GM18507 (cell line): ENCODE measurements at places on chromosomes 1 and 21.

DNA sequence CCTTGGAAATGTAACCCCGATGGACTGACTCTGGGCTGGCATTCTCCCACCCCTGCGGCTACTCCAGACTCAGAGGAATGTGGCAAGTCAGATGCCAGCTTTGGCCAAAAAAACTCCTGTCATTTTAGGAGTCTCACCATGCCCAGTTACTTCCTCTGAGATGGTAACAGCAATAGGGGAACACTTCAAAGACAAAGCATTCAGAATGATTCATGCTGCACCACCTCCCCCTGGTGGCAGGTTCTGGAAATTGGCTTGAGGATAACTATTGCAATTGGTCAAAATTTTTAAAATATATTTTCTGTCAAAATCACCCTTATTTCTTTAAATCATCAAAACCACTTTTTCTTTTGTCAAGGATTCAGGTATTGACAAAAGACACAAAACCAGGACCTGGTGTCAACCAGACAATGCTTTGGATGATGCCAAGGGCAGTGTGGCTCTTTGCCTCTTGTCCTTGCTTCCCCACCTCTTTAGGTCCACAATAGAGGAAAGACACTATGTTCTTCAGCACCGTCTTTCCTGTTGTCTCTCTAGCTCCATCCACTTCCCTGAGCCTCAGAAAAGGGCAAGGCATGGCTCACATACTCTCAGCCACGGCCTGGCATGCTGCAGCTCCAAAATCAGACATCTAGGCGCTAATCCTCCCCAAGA is 9.9 kb upstream of the CDCA8 start:
- DNase-seq: peak; percentile 46

DNA sequence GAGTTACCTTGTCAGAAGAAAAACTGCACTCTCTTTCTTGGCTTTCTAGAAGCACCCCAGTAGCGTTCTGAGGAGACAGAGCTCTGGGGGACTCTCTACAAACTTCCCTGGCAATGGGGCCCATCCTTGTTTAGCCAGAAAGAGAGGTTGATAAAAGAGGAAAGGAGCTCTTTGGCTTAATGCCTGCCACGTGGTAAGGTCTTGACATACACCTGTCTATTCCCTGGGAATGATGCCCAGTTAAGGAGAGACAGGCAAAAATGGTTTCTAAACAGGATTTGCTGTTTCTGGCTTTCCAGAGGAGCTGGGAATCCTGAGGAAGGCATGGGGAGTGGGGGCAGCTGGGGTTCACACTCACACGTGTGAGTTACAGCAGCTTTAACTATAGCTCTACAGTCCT is 30.2 kb upstream of the IL20 start:
- DNase-seq: no peak

DNA sequence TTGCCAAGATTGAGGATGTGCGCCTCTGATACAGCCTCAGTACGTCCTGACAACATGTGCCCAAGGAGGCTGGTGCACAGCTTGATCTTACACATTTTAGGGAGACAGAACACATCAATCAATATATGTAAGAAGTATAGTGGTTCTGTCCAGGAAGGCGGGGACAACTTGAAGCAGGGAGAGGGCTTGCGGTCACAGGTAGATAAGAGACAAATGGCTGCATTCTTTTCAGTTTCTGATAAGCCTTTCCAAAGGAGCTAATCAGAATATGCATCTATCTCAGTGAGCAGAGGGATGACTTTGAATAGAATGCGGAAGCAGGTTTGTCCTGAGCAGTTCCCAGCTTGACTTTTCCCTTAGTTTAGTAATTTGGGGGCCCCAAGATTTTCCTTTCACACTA is 10.2 kb downstream of the DHCR24 start:
- no peak for DNase-seq

GRCh38 chr1:183003203-183003602 is 20.0 kb upstream of the LAMC1 start:
- DNase-seq: no peak

DNA sequence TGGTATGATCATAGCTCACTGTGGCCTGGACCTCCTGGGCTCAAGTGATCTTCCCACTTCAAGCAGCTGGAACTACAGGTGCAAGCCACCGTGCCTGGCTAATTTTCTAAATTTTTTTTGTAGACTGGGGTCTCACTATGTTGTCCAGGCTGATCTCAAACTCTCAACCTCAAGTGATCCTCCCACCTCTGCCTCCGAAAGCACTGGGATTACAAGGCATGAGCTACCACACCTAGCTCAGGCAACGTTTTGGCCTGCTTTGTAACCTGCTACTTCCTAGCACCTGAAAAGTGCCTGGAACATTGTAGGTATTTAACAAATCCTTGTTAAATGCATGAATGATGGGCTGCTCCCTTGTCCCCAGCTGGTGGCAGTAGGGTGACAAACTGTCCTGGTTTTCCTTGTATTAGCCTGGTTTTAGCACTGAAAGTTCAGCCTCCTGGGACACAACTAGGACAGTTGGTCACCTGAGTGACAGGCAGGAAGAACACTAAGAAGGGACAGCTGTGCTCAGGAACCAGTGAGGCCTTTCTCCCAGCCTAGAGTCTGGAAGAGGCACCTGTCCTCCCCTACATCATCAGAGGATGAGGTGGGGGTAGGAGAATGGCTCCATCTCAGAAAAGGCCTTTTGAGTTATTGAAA is 88.5 kb upstream of the CD34 start:
- no peak for DNase-seq

- DNase-seq: no peak
These were observed 7.6 kb downstream of the UBASH3A start for GRCh38 chr21:42411197-42411869.

- DNase-seq: no peak
These were observed 23.0 kb upstream of the DMBX1 start for GRCh38 chr1:46466477-46467182.

- DNase-seq: no peak
These were observed 134.3 kb downstream of the PIK3R3 start for GRCh38 chr1:45998020-45998617.

- DNase-seq: no peak
These were observed 1.7 kb upstream of the RIPK4 start for GRCh38 chr21:41768437-41769042.

- DNase-seq: no peak
These were observed 67.2 kb upstream of the CNN3 start for GRCh38 chr1:94993931-94994645.

DNA sequence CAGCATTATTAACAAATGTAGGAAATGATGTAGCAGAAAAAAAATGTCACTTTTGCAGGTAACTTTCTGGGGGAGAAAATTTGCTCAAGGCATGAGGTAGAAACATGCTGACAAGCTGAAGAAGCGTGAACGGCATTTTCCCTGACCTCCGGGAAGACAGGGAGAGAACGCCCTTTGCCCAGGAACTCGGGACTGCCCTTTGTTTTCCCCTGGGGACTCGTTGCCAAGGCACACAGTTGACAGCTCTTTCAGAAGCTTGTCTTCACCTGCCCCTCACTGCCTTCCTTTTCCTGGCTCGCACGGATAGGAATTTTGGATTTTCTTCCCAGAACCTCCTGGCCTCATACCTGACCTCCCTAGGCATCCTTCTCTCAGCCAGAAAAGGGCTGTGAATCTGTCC is 52.7 kb upstream of the COA6 start:
- no peak for DNase-seq

DNA sequence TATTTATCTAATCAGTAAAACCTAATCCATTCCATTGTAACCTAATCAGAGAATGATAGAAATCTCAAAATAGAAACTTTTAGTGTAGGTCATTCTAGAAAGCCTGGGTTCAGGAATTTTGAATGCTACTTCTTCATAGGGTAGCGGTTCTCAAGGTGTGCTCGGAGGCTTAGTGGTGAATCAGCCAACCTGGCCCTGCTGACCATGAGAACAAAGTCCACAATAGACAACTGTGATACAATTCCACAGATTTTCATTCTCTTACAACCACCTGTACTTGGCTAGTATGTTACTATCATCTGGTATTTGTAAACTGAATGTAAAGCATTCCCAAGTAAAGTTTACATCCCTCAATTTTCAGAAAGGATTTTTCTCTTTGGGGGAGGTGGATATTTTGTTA is 7.5 kb upstream of the PUM1 start:
- no peak for DNase-seq

GRCh38 chr1:203316626-203317093 is 11.3 kb downstream of the BTG2 start:
- DNase-seq: no peak

- DNase-seq: no peak
These were observed 45.6 kb downstream of the SUCO start for GRCh38 chr1:172578586-172578985.

DNA sequence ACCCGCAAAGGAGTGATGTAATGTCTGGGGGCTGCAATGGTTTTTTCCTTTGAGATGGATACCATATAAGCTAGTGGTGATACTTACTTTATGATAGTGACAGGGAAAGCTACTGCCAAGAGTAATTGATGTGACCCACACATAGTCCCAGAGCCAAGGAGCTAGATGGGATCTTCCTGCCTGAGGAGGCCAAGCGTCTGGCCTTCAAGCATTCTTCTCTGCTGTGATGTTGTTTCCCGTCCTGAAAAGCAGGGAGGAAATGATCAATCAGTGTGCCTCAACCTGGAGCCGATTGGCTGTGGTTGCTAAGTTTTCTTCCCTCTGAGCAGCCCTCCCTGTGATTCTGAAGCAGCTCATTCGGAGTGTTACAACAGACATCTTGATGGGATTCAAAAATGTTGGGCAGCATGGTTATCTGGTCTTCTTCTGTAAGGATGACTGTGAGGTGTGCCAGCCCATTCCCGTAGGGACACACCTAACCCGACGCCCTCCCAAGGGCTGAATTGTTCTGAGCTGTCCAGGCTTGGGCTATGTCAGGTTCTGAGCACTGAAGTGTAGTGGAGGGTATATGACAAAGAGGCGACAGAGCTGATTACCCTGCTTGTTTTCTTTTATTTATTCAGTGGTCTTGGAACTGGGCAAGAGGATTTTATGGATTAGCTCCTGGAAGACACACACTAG is 56.7 kb downstream of the UCK2 start:
- DNase-seq: no peak

- DNase-seq: no peak
These were observed 1018.5 kb downstream of the ADGRL2 start for GRCh38 chr1:82819234-82819633.

DNA sequence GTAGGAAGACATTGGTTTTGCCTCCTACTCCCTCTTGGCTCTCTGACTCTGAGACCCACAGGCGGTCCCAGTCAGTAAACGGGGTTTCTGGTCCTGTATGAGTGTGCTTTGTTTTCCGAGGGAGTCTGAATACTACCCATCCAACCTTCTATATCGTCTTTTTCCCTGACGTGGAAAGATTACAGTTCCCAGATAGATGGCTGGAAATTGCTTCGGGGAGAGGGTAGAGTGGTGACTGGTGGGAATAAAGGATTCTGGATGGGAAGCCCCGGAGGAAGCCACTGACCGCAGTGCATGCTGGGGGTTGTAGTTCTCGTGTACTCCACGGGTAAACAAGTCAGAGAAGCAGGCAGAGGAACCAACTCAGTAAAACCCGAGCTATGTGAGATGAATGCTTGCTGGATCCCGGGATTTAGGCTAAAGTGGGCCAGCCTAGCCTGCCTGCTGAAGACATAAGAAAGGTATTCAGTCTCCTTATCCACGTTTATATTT is 66.2 kb upstream of the IRF2BP2 start:
- peak; percentile 29 for DNase-seq

GRCh38 chr21:29121759-29122158 is 8.7 kb upstream of the MAP3K7CL start:
- DNase-seq: no peak

GRCh38 chr1:27934818-27935549 is at the start of gene SMPDL3B:
Gene SMPDL3B (plus strand): TSS chr1:27935000. CDS start chr1:27935184, 184 bp downstream.
- no peak for DNase-seq

DNA sequence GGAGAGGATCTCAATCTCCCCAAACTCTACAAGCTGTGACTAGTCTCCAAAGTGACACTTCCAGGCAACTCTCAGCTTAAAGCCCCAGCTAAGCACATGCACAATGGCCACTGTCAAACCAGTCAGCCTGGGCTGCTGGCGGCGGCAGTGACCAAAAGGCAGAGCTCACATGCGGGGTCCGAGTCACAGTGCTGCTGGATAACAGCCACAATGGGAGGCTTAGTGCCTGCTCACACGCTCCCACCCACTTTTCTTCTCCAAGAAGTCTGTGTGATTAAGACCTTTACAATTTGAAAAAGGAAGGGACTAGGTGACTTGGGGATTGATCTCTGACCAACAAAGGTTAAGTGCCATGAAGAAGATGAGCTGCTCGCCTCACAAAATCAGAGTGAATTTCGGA is 16.8 kb downstream of the RIPK4 start:
- no peak for DNase-seq

- no peak for DNase-seq
These were observed 181.6 kb downstream of the RASAL2 start for GRCh38 chr1:178275553-178275952.

- no peak for DNase-seq
These were observed 91.6 kb downstream of the KAZN start for GRCh38 chr1:14689996-14690615.

GRCh38 chr1:155200920-155201319 is 6.8 kb downstream of the THBS3 start:
- DNase-seq: no peak

DNA sequence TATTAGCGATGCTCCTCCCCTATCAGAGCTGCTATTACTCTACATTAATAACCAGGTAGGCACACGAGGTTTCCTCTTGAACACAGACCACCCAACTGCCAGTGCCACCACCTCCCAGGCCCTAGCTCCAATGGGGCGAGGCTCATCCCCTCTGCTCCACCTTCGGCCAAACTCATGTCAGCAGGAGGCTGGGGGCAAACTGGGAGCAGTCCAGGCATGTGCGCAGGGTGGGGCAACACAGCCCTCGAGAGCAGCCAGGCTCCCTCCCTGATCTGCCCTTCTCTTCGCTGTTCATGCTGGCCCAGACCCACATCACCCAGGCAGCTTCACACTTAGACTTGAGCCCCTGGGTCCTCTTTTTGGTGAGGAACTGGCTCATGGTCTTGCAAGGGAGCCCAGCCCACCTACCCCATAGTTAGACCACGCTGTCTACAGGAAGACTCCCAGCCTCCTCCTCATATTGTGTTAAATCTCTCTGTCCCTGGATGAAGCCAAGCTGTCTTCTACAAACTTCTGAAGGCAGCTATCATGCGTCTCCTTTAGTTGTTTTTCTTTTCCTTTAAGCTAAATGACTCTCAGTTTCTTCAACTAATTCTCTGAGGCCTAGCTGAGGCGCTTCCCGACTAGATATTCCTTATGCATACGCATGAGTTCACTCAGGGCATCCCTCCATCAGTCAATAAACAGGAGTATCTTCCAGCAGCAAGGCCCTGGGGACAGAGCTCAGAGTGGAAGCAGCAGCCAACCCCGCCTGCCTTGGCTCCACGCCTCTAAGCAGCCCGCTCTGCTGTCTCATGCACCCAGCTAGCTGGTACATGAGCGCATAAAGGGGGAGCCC is 12.0 kb downstream of the TMEM9 start:
- no peak for DNase-seq

GRCh38 chr1:218112862-218113261 is 172.2 kb upstream of the RRP15 start:
- no peak for DNase-seq
